ENCODE measurements at places on chromosomes 13 and 19.
A peak's percentile ranks its signal among the peaks of the same experiment; 100 is the strongest.

DNA sequence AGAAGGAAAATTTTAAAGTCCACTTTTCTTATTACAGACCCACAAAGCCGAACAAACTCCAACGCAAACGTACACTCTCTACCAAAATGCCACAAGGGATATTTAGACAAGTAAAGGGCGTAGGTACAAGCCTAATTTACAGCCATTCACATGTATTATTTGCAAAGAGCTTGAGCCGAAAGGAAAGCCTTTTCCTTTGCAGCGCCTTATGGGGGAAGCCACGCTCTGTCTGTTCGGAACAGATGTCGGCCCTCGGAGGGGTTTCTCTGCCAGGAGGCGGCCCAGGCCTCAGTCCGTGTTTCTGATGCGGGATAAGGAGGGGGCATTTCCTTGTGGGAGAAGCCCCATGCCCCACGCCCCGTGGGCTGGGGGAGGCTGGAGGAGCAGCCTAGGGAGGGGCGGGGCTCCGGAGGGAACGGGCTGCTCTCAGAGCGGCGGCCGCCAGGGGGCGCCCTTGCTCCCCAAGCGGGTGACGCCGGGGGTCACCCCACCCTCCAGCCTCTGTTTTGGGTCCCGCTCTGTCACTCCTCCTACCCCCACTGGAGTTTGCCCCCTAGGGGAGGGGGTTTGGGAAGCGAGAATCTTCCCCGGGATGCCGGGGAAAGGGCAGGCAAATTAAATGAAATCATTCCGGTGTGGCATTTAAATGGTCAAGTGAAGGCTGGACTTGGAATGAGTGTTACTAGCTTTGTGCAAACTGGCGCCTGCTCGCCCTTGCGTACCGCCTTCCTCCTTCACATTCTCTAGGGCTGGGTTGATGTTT, 2.9 kb downstream of the HTR2A start:
- peak; percentile 78 for DNase-seq

- peak; percentile 19 for DNase-seq
Observed at GRCh38 chr13:42354241-42355091, 82.5 kb downstream of the AKAP11 start.

GRCh38 chr13:103142151-103142550, 75.9 kb upstream of the SLC10A2 start:
- DNase-seq: no peak

DNA sequence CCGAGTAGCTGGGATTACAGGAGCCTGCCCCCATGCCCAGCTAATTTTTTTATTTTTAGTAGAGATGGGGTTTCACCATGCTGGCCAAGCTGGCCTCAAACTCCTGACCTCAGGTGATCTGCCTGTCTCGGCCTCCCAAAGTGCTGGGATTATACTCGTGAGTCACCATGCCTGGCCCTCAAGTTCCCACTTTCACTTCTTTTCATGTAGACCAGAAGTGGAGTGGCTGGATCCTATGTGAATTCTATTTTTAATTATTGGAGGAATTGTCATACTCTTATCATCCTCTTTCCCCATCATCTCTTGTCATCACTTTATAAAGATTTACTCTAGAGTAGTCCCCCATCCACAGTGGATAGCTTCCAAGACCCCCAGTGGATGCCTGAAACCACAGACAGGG, 12.8 kb upstream of the SIGLEC10 start:
- DNase-seq: no peak

- no peak for DNase-seq
Observed at GRCh38 chr19:38538793-38539528, 78.8 kb downstream of the MAP4K1 start.

- DNase-seq: peak; percentile 69
Observed at GRCh38 chr19:42121656-42122069, 10.6 kb downstream of the POU2F2 start.

- no peak for DNase-seq
Observed at GRCh38 chr13:105735281-105735680, 800.2 kb downstream of the EFNB2 start.

- DNase-seq: peak; percentile 93
Observed at GRCh38 chr19:18995804-18996241, 37.5 kb downstream of the SUGP2 start.

- peak; percentile 34 for DNase-seq
Observed at GRCh38 chr13:43316946-43317353, 293.6 kb downstream of the DNAJC15 start.

- DNase-seq: peak; percentile 30
Observed at GRCh38 chr19:33763633-33764371, 32.9 kb upstream of the KCTD15 start.

DNA sequence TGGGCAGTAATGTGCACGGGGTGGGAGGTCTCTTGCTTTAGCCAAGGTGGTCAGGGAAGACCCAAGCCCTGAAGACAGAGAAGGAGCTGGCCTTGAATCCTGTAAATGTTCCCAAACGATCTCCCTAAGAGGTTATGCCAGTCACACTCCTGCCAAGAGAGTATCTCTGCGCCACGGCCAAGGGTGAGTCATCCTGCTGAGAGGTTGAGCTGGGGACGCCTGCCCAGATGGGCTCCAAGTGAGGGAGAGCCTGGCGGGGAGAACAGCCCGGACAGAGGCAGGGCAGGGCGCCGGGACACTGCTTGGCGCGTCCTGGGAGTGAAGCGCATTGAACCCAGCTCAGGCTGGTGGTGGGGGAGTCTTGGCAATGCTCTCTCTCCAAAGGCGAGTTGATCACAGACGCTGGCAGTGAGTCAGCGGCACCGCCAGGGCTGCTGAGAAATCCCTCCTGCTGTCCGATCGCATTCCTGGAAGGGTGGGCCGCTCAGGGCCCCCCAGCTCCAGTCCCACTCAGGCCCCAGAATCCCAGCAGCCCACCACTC, 16.4 kb downstream of the SULT2B1 start:
- DNase-seq: peak; percentile 65

DNA sequence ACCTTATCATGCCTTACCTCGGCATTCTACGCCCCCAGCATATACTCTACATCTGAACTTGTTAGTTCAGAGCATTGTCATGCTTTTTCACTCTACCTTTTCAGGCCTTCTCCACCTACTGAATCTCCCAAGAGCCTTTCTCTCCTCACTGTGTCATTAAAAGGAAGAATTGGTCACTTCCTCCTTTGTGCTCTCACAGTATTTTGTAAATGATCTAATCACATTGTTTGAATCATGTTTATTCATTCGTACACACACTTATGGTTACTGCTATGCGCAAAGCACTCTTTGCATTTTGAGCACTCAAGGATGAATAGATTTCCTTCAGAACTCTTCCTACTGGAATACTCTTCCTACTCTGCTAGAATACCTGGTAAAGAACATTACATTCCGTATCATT, 15.8 kb upstream of the ELF1 start:
- no peak for DNase-seq

DNA sequence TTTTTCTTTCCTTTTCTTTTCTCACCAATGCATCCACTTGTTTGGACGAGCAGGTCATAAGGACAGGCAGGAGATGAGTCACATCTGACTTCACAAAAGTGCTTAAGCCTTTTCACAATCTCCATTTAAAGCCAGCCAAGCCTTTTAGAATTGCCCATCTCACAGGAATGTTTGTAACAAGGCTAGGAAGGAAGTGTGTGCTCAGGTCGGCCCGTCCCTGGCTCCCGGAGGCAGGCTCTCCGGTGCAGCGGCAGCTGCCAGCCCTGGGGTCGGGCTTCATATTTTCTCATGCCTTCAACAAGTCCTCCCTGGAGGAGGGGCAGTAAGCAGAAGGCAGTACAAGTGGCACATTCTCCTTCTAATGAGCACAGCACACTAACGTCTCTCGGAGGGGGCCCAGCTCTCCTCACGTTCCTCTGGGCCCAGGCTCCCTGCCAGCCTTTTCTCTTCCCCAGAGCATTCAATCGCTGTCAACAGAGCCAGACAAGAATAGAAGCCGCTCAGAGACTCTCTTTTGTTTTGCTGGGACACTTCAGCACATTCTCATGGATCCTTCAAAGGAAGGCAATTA, 180.5 kb downstream of the COL4A1 start:
- peak; percentile 54 for DNase-seq

- DNase-seq: no peak
Observed at GRCh38 chr19:18191640-18192062, 1.4 kb upstream of the MPV17L2 start.

DNA sequence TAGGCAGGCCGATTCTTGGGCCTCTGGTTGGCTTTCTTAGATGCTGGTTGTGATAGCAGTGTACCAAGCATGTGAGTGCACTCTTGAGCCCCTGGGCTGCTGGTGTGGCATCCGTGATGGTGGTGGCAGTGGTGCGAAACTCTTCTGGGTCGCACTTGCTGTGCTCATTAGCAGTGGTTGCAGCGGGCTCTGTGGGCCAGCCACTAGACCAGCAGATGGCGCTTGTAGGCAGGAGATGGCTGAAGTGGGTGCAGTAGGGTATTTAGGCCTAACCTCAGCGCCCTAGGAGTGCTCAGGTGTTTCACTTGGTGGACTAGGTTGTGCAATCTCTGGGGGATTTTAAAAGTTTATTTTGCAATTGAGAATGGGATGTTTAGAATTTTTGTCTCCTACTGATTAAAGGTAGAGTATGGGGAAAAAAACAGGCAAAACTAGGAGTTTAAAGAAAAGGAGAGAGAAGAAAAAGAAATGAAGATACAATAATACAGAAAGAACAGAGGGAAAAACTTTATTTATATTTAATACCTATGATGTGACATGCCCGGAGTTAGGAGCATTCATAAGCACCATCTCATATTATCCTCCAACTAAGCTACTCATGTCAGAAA, 4.3 kb upstream of the ZNF17 start:
- DNase-seq: peak; percentile 93

- DNase-seq: no peak
Observed at GRCh38 chr13:94667190-94667589, 45.2 kb downstream of the SOX21 start.

- DNase-seq: peak; percentile 81
Observed at GRCh38 chr19:18408053-18408476, 10.6 kb upstream of the LRRC25 start.

- DNase-seq: no peak
Observed at GRCh38 chr19:36688058-36688457, 646 bp downstream of the ZNF567 start.

DNA sequence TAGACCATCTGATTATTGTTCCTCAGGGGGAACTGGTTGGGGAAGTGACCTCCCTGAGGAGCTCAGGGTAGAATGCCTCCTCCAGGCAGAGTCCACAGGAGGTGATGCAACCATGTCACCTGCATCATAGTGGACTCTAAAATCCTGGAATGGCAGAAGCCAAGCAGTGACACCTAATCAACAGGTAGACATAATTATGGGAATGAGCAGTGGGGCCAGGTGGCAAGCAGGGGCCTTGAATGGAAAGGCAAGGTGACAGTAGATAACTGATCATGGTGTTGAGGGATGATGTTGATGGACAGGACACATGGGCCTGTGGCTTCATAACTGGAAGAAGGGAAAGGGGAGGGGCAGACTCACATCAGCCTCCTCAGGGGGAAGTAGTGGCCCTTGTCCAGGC, 27.3 kb upstream of the IRS2 start:
- DNase-seq: no peak

DNA sequence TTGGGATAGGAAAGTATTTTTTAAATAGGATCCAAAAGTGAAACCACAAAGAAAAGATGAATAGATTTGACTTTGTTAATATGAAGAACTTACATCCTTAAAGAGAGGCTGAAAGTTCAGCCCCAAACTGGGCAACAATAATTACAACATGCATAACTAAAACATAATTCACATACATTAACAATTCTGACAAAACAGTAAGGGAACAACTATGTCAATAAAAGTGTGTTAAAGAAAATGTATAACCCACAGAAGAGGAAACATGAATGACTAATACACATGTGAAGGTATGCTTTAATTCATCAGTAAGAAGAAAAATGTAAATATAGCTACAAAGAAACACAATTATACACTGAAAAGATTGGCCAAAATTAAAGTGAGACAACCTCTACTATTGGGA, 1597.6 kb upstream of the MIR17HG start:
- DNase-seq: no peak

DNA sequence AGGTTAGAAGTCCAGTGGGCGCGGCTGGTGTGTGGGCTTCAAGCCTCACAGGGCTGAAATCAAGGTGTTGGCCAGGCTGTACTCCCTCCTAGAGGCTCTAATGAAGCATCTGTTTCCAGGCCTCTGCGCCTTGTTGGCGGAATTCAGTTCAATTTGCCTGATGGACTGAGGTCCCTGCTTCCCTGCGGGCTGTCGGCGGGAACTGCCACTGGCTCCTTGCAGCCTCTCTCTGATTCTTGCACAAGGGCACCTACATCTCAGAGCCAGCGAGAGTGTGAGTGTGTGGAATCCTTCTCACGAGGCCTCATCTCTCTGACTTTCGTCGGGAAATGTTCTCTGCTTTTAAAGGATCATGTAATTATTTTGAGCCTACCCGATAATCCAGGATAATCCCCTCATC, 128.6 kb downstream of the DLEU7 start:
- DNase-seq: no peak

GRCh38 chr19:1495051-1495798, 4.2 kb downstream of the REEP6 start:
- DNase-seq: no peak

DNA sequence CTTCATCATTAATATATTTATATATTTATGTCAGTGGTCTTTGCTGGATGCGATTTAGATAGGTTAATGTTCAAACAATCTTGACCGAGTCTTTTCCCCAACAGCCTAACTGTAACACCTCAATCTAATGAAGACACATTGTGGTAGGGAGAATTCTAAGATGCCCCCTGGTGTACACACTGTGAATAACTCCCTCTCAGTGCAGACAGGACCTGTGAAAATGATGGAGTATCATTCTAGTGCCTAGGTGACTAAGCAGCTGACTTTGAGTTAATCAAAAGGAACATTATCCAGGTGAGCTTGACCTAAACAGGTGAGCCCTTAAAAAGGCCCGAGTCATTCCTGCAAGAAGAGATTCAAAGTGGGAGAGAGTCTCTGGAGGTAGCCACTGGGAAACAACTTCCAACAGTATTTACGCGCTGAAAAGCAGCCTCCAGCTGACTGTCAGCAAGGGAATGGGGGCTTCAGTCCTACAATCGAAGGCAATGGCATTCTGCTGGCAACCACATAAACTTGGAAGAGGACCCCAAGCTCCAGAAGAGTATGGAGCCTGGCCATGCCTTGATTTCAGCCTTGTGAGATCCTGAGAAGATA, 28.0 kb upstream of the KBTBD7 start:
- peak; percentile 79 for DNase-seq

GRCh38 chr19:29550896-29551295, 25.1 kb downstream of the VSTM2B start:
- DNase-seq: no peak

DNA sequence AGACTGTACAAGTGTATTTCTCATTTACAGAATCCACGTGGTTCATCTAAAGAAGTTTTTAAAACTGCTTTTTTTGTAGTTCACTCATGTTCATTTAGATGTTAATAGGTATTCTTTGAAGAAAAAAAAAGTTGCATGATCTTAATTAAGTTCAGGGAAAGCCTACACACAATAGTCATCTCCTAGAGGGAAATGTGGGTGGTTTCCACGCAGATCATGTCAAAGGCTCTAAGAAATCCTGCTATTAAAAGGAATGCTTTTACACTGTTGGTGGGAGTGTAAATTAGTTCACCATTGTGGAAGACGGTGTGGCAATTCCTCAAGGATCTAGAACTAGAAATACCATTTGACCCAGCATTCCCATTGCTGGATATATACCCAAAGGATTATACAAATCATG, 312.3 kb downstream of the GPC5 start:
- no peak for DNase-seq

- no peak for DNase-seq
Observed at GRCh38 chr19:31553112-31553845, 204.0 kb upstream of the TSHZ3 start.
